ENCODE measurements at places on chromosomes 12 and 14.

DNA sequence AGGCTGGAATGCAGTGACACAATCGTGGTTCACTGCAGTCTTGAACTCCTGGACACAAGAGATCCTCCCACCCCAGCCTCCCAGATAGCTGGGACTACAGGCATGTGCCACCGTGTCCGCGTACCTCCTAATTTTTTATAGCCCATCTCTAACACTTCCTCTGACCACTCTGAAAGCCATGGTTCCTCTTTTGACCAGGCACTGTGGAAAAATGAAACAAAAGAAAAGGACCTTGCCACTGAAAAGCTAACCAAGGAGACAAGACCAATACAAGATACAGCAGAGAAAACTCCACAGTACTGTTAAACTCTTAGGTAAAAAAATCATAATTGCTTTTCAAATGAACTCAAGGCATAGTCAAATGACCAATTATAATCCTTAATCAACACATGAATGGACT, 233.3 kb downstream of the NEDD1 start:
- DNase-seq = no peak

GRCh38 chr12:64650762-64651161, 40.5 kb downstream of the RASSF3 start:
- no peak for DNase-seq

DNA sequence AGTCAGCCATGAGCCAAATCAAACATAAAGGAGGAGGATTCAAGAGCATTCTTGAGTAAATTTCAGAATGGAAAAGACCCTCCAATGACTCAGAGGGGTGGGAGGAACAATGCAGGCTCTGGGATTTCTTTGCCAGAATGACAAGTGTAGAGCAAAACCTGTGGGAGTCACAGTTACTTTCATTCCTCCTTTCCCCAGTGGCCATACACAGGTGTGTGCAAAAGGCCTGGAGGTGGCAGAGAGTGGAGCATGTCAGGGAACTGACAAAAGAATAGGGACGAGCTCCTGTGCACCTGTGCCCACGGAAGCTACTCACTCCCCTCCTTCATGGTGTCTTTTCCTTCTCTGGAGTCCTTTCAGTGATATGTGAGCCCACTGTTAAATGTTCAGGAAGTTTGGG, 9.4 kb upstream of the CIPC start:
- no peak for DNase-seq

DNA sequence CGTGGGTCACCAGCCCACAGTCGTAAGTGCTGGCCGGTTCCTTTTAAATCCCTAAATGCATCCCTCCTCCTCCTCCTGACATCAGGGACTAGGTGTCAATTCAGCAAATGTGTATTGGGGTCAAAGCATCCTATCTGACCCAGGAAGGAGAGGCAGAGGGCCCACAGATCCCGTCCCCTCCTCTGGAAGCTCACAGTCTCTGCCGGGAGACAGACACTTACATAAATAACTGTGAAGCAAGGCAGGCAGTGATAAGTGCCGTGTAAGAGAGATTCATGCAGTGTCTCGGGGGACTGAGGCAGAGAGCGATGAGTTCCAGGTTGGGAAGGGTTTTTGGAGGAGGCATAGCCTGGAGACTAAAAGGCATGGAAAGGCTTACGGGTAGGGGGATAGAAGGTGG, 44.1 kb downstream of the HRK start:
- no peak for DNase-seq

- no peak for DNase-seq
Measured at GRCh38 chr12:78483767-78484315, 380.7 kb upstream of the SYT1 start.

- no peak for DNase-seq
Measured at GRCh38 chr14:70398706-70399431, 18.0 kb downstream of the SYNJ2BP start.

DNA sequence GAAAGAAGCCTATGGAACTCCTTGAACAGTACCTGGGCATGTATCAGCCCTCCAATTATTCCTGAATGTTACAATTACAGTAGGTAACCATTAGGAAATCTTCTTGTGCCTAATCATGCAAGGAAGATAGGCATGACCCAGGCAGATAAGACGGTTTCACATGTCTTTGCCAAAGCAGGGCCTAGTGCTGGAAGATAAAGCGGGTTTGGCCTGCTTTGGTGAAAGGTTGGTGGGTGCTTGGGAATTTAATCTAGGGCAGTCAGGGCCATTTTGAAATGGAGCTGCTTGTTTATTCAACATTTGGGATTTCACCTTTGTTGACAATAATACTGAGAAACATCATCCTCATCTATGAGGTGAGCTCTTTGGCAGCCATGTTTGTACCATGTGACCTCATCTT, 12.5 kb upstream of the SRSF5 start:
- no peak for DNase-seq

DNA sequence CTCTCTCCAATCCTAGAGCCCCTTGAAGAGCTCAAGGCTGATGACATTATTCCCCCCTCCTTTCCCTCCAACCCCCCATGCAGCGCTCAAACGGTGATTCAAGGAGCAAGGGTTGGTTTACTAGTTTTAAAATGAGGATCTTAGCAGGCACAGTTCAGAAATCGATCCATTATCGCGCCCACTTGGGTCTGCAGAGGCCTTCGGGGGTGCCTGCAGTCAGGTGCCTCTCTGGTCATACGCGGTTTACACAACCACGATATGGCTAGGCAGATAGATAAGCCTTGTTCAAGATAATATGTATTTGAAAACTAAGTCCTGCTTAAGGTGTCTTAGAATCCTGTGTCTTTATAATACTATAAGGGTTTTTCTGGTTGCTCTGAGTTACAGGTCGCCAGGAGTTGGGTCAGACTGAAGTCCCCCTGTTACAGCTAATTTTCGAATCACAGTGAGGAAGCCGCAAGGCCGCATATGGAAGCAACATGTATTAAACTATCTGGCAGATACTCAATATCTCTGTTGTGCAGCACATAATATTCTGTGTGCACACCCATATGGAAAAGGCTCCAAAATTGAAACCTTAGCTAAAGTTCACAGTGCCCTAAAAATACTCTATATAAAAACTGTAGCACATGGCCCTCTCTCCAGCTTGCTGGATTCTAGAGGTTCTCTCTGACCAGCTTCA, 10.0 kb downstream of the BHLHE41 start:
- DNase-seq = no peak

DNA sequence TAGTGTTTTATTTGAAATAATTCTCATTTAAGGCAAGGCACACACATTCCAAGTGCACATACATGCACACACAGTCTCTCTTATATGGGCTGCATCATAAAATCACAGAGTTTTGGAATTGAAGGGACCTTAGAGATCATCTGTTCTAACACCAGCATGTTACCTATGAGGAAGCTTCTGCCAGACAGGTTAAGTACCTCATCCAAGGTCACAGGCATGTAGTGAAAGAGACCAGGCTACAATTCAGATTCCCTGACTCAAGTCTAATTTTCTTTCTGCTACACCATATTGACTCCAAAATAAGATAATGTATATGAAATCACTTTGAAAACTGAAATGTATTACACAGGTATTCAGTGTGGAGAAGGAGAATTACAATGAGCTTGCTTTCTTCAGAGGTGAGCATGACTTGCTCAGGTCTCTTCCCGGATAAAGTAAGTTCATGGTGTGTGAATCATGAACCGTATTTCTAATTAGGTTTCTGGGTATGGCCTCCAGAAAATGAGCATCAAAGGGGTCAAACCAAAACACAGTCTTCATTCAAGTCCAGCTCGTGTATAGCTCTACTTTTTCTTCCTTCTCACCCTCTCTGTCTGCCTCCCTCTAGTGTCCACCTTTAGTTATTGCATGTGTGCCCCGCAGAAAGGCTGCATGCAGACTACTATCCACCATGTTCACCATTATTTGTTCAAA, 411.9 kb downstream of the FUT8 start:
- DNase-seq = peak; percentile 43

DNA sequence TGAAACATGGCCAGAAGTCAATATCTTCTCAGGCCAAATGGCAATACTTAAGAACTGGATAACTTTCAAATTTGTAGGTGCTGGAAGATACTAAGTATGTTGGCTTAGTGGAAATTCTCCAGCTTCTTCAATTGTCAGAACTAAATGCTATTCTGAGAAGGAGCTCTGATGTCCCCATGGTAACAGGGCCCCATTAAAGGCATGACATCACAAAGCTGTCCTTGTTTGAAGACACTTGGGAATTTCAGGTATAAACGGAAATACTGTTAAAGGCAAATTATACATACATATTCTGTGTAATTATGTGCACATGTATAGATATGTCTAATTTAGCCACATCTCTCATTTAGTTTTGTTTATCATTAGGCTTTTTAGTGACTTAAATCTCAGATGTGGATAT, 210.0 kb upstream of the SEL1L start:
- DNase-seq = no peak

- DNase-seq = peak; percentile 45
Measured at GRCh38 chr14:77027538-77028383, 747 bp downstream of the IRF2BPL start.

DNA sequence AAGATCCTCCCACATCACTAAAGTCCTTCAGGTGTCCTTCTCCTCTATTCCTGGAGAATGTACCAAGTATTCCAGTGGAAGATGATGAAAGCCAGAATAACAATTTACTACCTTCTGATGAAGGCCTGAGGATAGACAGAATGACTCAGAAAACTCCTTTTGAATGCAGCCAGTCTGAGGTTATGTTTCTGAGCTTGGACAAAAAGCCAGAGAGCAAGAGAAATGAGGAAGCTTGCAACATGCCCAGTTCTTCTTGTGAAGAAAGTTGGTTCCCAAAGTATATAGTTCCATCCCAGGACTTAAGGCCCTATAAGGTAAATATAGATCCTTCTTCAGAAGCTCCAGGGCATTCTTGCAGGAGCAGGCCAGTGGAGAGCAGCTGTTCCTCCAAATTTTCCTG, 54.6 kb upstream of the HELB start:
- DNase-seq = no peak

GRCh38 chr12:50924439-50925341, 27.7 kb upstream of the HIGD1C start:
- DNase-seq = no peak

GRCh38 chr14:30706704-30707103, 84.6 kb downstream of the SCFD1 start:
- DNase-seq = no peak

DNA sequence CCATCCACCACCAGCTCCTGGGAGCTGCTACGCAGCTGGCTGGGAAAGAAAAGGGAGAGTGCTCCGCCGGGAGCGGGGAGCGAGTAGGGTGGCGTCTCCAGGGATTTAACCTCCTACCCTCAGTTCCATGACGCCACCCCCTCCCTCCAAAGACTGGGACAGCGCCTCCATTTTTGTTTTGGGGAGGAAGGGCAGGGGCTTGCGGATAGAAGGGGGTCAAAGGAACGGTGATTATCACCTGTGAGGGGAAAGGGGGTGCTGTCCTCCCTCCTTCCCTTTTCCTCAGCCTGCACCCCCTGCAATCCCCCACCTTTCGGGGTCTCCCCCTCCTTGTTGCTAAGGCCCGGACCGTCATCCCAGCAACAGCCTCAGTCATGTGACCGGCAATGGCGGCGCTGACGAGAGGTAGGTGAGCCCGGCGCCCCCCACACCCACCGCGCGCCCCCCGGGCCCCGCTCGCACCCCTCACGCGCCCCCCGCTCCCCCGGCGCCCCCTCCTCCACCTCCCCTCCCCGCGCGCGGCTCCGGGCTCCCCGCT, at the start of gene DTX3:
TSS of gene DTX3 (plus strand) at position 371 of the 538 bp plus-strand sequence. CDS start 1,694 bp downstream, outside the sequence.
- no peak for DNase-seq

DNA sequence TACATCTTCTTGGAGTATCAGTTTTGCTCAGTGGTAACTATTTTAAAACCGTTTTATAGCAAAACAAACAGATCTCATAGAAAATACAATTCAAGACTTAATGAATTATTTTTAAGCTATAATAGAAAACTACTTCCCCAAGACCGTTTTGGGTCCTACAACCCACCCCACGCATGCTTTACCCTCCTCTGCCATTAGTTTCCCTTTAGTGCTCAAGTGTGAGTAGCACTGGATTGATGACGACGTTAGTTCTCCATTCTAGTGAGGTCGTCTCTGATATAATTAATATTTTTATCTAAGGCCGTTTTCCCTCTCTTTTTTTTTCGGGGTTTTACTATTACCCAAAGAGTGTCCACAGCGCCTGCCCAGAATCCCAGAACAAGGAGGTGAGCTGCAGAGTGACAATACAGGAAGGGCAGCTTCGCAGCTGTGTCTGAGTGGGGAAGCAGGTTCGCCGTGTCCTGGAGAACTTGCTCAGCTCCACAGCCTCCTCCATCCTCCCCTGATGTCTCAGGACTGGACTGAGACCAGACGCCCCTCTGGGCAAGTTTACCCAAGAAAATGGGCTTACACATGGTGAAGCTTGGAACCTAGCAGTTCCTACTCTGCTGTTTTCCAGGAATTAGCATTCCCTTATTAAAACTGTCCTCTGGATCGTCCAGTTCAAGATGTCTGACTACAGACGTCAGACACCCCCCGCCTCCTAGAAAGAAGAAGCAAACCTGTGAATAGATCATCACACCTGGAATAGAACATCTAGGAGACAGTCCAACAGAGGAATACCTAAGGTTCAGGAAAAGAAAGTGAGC, 31.9 kb upstream of the MON2 start:
- no peak for DNase-seq

GRCh38 chr14:65934070-65934435, 521.5 kb downstream of the FUT8 start:
- DNase-seq = no peak

DNA sequence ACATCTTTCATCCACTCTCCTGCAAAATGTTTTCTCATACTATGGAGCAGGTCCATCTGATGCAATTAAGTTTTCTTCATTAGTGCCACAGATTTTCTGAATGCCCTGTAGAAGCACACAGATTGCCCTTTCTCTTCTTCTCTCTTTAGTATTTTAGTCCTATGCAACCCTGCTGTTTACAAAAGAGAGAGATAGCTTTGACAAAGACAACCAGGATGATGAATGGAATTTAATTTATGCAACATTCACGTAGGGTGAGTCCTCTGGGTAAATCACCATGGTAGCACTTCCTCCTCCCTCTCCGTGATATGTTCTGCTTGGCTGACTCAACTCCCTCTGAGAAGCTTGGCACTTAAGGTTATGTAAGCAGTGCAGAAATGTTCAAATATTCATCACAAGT, 400.9 kb upstream of the PDE3A start:
- no peak for DNase-seq

DNA sequence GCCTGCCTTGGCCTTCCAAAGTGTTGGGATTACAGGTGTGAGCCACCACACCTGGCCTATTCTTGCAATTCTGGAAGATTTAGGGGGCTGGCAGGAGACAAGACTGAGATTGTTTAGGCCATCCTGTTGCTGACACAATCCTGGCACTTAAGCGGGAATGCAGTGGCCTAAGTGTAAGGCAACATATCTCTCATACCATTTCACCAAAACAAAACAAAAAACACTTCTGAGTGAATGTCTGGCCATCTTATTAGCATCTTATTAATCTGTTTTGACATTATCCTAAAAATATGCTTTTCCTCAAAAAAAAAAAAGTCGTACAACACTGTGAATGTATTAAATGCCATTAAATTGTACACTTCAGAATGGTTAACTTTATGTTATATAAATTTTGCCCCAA, 67.6 kb downstream of the DENND5B start:
- no peak for DNase-seq

All from stimulated activated CD4-positive, alpha-beta T cell treated with anti-CD3 and anti-CD28 coated beads, Interleukin-12 subunit alpha, Interleukin-12 subunit beta, amount 100 ng/mL, for 48 hours (primary cell).